ENCODE measurements at places on chromosomes 12 and 14.

DNA sequence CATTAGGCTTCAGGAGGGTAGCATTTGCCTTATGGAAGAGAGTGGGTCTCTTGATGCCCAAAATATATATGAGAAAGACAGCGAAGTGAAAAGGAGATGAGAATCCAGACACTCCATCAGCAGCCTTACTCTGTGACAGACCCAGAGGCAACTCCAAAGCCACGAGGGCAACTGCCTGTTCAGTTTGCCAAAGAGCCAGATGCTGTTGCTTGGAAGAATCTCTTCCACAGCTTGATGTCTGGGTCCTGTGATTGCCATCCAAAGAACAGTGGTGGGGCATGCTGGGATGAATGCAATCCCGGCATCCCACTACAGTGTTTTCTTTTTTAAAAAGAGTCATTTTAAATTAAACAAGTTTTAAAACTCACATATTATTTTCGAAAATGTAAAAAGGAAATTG, 10.9 kb upstream of the OTX2 start:
- DNase-seq: no peak

DNA sequence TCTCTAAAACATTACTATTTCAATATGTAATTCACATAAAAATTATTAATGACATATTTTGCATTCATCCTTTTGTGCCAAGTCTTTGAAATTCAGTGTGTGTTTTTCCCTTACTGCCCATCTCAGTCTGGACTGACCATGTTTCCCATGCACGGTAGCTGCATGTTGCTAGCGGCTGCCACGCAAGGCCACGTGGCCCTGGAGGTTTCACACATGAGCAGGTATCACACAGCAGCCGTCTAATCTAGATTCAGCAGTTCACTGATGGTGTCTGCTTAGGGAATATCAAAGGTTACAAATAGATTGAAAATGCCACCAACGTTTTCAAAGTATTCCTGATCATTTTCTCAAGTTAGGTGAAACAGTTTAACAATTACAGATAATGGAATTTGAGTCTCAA, 234.8 kb upstream of the FKBP4 start:
- no peak for DNase-seq

- DNase-seq: no peak
Measured at GRCh38 chr14:84074626-84075025, 1455.3 kb upstream of the FLRT2 start.

DNA sequence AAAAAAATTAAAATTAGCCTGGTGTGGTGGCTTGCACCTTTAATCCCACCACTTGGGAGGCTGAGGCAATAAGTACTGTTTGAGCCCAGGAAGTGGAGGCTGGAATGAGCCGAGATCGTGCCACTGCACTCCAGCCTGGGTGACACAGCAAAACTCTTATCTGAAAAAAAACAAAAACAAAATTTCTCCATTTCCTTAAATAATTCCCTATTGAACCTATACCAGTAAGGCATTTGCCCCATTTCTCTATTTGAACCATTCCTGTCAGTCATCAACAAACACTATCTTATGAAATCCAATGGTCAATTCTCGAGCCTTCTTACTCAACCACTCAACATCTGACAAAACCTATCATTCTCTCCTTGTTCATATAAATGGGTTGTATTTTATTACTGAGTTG, 14.7 kb downstream of the SLC2A14 start:
- no peak for DNase-seq

- DNase-seq: no peak
Measured at GRCh38 chr12:15754233-15754632, 35.0 kb downstream of the EPS8 start.

DNA sequence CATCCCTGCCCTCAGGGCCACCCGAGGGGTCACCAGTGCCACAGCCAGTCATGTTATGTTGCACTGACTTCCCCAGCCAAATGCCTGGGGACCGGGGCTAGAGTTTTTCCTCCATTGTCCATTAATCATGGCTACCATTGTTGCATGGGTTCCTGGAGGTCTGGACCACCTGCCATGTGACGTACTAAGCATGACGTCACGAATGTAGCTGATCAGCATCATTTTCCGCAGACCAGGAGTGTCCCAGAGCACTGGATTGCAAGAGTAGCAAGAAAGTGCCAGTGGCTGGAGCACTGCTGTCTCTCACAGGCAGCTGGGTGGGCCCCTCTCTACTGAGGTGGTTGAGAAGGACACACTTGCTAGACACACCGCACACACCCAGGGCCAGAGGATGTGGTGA, 6.9 kb upstream of the C14orf180 start:
- no peak for DNase-seq

DNA sequence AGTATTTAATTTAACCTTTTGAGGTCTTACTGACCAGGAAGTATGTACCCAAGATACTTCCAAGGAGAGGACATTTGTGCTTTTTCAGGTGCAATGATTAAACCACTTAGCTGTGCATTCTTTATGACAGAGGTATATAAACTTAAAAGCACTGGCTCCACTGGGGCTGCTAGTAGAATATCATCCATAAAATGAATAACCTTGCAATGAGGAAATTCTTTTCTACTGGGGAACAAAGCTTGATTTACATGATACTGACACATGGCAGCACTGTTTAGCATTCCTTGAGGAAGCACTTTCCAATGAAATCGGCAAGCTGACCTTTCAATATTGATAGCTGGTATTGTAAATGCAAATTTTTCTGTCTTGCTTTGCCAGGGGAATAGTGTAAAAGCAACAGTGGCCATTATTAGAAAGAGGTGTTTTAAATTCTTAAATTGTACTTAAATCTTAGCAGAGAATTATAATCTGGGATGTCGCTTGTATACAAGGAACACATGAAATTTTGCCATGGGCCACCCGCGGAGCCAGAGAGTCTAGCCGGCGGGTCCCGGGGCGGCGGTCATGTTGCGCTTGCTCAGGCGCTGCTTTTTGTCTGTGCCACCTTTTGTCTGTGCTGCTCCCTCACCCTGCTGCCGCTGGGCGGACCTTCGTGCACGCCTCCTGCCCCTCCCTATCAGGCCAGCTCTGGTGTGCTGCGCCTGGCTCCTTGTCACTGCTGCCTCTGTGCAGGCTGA, 20.9 kb upstream of the BLTP3B start:
- no peak for DNase-seq

GRCh38 chr14:65352964-65353530, 59.5 kb upstream of the FUT8 start:
- peak; percentile 41 for DNase-seq

DNA sequence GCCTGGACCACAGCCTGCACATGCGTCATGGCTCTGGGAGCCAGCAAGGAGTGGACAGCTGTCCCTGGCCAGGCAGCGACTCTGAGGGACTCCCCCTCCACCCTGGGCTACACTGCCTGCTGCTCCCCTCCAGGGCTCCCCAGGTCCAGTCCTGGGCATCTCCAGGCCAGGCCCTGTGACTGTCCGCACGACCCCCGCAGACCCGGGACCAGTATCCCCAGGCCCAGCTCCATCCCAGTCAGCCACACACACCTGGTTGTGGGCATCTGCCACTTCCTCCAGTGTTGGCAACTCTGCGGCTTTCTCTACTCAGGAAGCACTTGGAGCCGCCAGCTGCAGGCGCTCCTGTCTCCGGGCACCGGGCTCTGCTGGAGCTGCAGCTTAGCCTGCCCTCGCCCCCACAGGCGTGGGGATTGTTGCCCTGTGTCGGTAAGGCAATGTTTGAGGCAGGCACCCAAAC, 2.4 kb downstream of the ULK1 start:
- DNase-seq: peak; percentile 34

- DNase-seq: no peak
Measured at GRCh38 chr14:98931911-98932310, 340.1 kb downstream of the BCL11B start.

- no peak for DNase-seq
Measured at GRCh38 chr12:110269622-110270124, 11.4 kb upstream of the ATP2A2 start.

GRCh38 chr14:103630364-103631108, 1.5 kb downstream of the KLC1 start:
- DNase-seq: no peak

DNA sequence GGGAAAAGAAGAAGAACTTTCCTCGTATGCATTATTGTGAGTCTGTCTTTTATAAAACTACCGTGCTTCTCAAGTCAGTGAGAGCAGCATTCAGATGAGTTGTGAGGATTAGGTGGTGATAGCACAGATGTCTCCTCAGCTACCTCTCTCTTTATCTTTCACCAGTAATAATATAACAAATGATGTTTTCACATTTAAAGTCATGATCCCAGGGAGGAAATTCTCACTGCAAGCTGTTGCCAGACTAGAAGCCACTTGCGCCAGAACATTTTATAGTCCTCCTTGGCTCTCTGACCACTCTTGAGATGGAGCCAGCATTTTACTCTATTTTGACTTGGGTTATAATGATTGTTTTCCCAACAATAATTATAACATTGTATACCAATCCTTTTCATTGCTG, 443.1 kb downstream of the AEBP2 start:
- no peak for DNase-seq

DNA sequence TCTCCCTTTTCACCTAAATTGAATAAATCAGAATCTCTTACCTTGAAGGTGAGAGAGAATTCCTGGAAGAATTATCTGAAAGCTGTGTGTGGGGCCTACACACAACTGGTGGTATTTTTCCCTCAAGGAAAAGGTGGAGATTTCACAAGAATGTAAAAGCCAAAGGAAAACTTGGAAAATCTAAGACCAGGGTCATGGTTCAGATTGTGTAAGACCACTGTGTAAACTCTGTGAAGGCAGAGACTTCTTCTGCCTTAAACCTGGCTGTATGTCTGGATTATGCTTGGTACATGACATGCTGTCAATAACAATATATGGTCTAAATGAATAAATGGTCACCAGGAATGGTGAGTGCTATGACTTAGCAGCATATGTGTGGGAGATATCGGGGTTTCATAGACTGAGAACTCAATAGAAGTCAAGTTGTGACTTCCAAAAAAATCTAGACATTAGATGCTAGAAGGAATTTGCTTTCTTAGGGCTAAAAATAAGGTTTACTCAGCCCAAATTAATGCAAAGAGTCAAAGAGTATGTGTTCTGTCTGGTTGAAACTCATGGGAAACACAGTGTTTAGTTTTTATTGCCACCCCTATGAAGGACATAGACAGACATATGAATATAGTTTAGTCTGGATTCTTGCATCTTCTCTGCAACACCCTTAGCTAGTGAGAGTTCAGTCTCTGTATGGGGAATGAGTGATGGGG, 163.7 kb downstream of the SNAPC1 start:
- DNase-seq: no peak

DNA sequence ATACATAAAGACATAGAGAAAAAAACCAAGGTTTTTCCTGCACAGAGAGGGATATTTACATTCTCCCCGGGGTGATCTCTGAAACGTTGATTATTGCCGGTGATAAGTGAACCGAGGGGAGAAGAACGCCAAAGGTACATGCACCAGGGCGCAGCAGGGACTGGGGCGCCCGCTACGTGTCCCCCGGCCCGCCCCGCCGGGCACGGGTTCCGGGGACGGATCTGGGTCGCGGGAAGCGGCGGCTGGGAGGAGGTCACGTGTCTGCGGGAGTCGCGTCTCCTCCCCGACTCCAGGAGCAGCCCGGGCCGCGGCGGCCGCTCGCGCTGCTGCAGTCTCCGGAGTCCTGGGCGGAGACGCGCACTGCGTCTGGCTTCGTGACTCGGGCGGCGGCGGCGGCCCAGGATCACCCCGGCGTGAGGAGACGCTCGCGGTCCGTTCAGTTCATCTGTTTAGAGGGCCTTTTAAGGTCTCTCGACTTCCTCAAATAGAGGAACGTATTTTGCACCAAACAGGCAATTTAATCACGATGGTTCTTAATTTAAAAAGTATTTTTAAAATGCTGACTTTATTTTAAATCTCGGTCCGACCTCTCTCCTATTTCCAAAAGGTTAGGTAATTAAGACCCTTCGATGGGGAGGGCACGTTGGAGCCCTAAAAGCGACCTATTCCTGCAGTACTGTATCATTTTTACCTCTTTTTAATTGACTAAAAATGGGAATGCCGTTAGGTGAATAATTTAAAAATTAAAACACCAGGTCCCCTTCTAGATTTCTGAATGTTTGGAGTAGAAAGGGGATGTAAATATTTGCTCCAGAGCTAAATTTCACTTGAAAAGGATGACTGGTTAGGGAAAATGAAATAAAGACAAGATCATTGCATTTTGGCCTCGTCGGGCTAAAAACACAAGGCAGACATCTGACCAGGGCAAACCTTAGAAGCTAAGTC, 1.8 kb upstream of the BHLHE41 start:
- no peak for DNase-seq

GRCh38 chr12:57751788-57752667, at the start of gene CDK4:
Gene CDK4, minus strand, starts transcription at chr12:57752310. Its CDS starts 593 bp downstream, at chr12:57751717.
- DNase-seq: peak; percentile 97

- no peak for DNase-seq
Measured at GRCh38 chr14:66444271-66444927, 41.8 kb upstream of the CCDC196 start.

DNA sequence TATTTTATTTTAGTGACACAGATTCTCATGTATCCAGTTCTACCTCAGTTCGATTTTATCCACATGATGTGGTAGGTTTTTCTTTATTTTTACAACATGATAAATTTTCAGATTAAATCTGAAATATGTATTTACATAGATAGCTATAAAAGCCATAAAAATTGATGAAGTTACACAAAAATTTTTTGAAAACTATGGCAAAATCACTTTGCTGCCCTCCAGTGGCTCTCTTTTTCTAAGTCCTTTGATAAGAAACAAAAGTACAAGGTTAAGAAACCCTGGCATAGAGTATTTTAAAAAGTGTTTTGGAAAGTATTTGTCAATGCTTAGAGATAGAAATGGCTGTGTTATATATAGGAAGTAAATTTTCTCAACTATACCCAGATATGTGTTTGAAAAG, 104.2 kb downstream of the PCNX1 start:
- no peak for DNase-seq

DNA sequence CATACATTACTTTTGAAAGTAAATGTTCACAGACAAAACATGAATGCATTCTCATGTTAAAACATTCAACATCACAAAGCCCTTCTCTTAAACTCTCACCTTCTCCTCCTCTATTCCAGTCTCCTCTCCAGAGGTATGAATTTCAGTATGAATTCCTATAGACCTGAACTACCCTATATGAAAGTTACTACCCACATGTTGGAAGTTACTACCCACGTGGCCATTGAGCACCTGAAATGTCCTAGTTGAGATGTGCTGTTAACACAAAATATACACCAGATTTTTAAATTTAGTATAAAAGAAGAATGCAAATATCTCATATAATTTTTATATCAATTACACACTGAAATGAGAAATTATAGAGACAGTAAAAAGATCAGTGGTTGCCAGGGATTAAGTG, 60.2 kb downstream of the PAX9 start:
- no peak for DNase-seq

- no peak for DNase-seq
Measured at GRCh38 chr12:112875608-112876007, 31.2 kb upstream of the OAS1 start.
